NCI-H460 (cell line): ENCODE measurements at places on chromosomes 2 and 18.

DNA sequence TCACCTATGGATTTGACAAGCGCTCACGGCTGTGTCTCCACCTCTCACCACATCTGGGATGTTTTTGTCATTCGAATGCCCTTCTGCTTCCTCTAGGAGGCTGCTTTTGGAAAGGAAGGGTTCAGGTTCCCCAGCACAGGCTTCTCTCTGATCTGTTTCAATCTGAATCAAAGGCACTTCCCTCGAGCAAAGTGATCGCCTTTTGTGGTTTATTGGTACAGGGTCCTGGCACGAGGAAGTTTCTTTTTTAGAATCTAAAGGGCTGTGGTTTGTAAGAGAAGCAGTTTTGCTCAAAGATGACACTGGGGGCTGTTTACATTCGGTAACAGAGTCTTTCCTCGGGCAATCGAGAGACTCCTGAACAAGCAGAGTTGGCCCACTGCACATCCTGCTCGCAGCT, 145.0 kb downstream of the DAW1 start:
- DNase-seq = no peak

GRCh38 chr2:182266909-182267308, 159.9 kb downstream of the PDE1A start:
- DNase-seq = no peak

- DNase-seq = no peak
Observed at GRCh38 chr2:190663839-190664238, 15.0 kb downstream of the NAB1 start.

DNA sequence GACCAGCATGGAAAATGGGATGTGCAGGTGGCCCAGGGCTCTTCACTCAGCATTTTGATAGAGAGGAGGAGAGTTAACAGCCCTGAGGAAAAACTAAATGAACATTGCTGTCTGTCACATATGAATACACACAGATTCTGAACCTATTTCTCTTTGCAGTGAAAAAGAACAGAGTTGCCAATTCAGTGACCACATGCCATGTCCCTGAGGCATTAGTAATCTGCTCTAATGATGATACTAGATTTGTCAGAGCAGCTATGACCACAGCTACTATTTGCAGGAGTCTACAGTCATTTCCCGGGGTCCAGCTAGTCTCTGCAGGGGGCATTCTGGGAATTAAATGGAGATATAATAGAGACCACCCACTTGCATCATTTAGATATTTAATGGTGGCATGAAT, 267.6 kb downstream of the TMX3 start:
- no peak for DNase-seq

GRCh38 chr2:199470361-199470671, 12.6 kb upstream of the SATB2 start:
- DNase-seq = no peak

DNA sequence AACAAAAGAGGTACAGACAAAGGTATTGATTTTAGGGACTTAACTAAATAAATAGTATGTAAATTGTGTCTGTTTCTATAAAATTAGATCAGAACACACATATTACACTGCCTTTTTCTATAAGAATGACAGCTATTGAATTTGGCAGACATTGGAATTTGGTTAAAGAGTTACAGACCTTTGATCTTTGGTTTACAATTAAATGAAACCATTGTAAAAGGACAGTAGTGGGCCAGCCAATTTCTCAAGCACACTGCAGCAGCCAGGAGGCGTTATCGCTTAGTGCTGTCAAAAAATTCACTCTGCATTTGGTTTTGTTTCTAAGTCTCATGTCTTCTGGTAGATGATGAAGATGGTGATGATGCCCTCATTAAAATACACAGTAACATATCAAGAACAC, 175.9 kb downstream of the NR4A2 start:
- no peak for DNase-seq
